ENCODE measurements at places on chromosomes 3 and 15.

- DNase-seq = no peak
Observed at GRCh38 chr3:196097373-196098154, 15.7 kb upstream of the TFRC start.

DNA sequence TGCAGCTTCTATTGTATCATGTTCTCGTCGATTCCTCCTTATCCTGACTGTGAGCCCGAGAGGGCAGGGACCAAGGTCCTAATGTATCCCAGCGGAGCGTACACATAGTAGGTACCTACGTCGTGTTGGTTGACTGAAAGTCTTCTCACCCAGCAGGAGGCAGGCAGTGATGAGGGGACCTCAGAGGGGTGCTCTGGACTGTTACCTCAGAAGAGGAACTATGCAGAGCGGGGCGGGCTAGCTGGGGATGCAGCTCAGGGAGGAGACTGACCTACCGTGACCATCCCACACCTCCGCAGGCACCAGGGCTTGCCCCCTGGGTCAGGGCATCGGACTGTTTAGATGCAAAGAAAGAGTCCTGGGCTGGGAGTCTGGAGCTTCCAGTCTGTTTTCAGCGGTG is 11.4 kb downstream of the CHAC1 start:
- DNase-seq = no peak

- DNase-seq = no peak
Observed at GRCh38 chr3:2623436-2623835, 486.7 kb downstream of the IL5RA start.

DNA sequence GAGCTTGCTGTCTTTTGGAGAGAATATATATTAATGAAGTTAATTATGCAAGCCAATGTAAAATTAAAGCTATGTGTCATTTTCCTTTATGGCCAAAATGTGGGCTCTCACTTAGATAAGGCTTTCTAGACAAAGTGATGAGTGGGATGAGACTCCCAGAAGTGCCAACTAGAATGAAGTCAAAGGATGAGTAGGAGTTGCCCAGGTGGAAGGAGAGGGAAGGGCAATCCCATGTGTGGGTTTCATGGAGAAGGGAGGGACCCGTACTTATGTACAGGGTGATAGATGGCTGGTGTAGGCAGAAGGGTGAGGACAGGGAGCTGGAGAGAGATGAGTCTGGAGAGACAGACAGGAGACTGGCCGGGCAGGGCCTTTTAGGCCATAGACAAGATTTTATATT is 239.2 kb downstream of the THRB start:
- no peak for DNase-seq

DNA sequence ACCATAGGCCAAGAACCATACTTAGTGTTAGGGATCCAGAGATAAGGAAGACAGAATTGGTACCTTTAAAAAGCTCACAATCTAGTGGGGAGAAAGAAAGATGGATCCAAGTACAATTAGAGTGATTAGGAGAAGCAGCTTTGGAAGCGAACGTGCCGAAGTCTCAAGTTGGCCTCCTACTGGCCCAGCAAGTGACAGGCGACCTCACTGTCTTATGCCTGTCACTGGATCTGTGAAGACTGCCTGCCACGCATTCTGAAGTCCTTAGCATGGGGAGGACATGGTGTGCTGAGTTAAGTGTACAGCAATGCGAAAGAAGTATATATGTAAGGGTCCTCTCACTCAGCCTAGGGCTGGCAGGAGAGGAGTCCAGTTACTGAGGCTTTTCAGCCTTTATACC is 141.0 kb downstream of the GABRB3 start:
- DNase-seq = no peak

DNA sequence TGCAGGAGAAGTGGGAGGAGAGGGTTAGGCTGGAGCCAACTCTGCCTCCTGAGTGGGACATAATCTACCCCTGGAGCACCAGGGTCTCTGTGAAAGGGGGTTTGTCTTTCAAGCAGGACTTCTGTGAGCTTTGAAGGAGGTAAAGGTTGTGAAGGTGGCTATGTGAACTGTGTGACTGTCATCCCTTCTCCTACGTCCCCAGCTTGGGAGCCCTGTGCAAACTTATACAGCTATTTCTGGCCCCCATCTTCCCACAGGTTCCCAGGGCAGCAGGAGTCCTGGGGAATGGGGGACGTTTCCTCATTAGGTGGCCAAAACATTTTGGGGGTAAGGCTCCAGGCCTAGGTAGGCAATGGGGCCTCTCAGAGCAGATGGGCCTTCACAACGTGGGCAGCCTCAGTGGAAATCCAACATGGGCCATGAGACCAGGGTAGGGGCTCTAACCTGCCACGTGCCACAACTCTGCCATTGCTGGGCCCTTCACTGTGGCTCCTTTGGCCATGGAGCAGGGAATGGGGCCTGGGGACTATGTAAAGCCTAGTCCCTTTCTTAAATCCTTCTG is 3.5 kb downstream of the VIPR1 start:
- DNase-seq = no peak

DNA sequence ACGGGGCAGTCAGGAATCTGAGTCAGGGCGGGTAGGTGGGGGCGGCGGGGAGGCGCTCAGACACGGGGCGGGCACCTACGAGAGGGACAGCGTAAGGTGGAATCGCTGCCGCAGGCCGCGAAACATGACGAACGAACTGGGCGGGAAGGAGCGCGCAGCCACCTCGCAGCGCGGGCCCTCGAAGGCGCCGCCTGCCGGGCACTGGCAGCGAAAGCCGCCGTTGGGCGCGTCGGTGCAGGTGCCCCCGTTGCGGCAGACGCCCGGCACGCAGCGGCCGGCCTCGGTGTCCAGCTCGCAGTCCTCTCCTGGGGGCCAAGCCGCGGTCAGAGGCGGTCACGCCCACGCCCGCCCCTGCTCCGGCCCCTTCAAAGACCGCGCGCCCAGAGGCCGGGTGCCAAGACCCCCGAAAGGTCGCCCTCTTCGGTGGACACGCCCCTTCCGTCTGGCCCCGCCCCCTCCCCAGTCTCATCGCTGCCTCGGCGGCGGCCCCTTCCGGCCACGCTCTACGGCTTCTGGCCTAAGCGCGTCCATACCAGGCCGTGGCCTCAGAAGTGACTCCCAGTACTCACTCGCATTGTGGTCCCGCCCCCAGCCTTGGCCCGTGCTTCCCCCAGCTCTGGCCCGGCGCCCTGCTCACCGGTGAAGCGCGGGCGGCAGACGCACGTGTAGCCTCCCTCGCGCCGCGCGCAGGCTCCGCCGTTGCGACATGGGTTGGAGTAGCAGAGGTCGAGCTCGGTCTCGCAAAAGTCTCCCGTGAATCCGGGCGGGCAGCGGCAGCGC is 6.4 kb downstream of the CELSR3 start:
- DNase-seq = peak; percentile 89

DNA sequence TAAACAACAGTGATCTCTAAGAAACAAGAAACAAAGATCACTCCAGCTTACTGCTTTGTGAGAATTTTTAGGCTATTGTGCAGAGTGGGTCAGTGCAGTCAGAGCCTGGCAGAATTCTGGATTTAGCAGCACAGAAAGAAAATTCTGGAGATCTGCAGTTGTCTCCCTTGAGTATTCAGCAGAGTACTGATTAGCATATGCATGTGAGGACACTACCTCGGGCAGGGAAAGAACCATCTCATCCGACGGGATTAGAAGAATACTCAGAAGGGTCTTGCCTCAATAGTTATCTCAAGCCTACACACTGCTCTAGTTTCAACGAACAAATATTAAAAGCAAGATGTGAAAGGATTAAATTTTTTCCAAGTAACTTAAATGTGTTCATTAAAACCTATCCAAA is 70.7 kb downstream of the TRPC1 start:
- DNase-seq = no peak

GRCh38 chr15:69973102-69973714 is 124.5 kb downstream of the TLE3 start:
- no peak for DNase-seq

GRCh38 chr3:12224181-12225147 is 64.4 kb upstream of the PPARG start:
- no peak for DNase-seq

DNA sequence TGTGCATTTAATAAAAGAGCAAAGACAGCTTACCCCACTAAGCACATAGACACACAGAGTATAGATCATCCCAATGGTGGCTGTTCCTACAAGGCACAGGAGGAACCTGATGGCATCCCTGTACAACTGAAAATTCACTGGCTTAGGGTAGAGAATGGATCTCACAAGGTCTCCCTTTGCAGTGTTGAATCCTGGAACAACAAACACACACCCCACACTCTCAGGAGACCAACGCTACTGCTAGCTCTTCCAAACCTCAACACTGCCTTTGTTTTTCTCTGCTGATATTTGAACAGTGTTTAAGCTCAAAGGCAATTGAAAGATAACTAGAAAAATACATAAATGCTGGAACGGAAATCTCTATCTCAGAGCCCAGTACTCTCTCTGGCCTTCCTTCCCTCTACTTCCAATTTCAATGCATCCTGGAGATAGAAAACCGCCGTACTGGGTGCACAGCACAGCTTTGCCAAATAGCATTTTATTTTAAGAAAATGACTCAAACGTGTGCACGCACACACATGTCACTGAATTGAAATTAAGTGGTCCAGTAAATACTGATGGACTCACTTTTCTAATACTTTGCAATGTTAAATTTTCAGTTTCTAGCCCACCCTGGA is 87.5 kb upstream of the ATP13A5 start:
- no peak for DNase-seq

- DNase-seq = no peak
Observed at GRCh38 chr15:43469867-43470266, 23.1 kb downstream of the TP53BP1 start.

All from CD4-positive, alpha-beta T cell treated with Interleukin-10 for 1 hour (primary cell).